Muscle of back (tissue), 13 donors: ENCODE measurements at places on chromosomes 2 and 18. TPM values are rescaled to one million over a fixed set of nuclear protein-coding genes. Genes with fewer than 3 reads are reported as not detected.

GRCh38 chr18:658001-658946, 821 bp downstream of the TYMS start:
- DNase-seq: peak; percentile 93

GRCh38 chr2:40716879-40717278, 265.0 kb upstream of the SLC8A1 start:
- no peak for DNase-seq

DNA sequence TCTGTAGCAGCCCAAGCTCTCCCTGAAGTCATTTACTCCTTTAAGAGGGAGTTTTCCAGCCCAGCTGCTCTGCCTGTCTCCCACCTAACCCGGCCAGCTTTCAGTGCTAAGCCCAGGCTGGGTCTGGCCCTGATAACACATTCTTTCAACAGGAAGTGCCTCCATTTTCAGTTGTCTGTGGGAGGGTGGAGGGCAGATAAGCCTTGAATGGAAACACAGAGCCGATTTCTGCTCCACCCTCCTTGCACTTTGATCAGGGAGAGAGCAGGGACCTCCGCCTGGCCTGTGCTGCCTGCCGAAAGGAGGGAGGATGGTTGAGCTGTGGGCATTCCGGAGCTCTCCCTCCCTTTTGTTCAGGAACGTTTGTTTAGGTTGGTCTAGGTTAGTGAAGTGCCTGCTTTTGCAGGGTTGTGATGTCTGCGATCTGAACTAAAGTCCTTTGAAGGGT, 24.8 kb downstream of the GATA6 start:
- no peak for DNase-seq

DNA sequence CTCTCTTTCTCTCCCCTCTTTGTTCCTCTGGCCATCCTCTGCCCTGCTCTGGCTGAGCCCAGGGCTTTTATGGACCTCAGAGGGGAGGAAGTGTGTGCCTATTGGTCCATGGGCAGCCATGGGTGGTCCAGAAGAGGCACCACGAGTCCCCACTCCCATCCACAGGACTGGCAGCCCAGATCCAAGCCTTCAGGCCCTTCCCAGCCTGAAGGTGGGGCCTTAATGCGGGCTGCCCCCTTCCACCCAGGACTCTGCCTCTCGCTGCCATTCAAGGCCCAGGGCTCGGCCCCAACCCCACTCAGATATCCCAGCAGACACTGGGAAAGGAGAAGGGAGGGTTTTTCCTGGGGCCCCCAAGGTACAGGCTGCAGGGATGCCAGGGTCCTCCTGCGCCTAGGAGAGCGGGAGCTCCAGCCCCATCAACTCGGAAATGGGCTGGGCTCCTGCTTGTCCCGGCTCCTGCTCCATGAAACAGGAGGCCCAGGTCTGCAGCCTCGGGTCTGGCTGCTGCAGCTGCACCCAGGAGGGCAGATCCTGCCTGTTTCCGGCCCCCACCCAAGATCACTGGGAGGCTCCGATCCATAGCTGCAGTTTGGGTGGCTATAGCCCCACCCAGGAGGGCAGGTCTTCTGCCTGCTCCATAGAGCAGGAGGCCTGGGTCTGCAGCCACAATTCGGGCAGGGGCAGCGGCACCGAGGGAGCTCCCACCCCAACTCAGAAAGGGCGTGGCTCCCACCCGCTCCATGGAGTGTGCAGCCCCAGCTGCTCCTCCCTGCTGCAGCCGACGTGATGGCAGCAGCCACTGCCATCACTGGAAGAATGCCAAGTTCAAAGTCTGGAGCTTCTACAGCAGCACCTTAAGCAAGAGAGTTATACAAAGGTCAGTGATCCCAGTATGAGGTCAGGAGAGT, 116.6 kb upstream of the RBBP8 start:
- DNase-seq: no peak

GRCh38 chr2:45232818-45233217, 223.6 kb upstream of the SIX2 start:
- no peak for DNase-seq

- no peak for DNase-seq
Observed at GRCh38 chr18:23243178-23243577, 107.9 kb downstream of the CABLES1 start.

DNA sequence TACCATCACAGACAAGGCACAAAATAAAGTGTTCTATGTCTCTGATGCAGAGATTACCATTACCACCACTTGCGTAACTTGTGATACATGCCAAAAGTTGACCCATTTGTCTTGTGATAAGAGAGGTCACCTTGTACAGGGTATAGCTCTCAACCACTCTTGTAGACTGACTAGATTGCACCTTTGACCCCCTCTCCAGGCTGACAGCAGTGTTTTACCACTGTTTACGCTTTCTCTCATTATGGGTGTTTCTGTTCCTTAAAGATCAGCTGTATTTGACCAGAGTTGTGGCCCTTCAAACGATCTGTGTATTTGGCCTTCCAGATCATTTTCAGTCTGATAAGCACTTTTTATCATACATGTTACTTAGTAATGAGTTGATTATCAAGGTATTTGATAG, 215.7 kb upstream of the HNMT start:
- no peak for DNase-seq

DNA sequence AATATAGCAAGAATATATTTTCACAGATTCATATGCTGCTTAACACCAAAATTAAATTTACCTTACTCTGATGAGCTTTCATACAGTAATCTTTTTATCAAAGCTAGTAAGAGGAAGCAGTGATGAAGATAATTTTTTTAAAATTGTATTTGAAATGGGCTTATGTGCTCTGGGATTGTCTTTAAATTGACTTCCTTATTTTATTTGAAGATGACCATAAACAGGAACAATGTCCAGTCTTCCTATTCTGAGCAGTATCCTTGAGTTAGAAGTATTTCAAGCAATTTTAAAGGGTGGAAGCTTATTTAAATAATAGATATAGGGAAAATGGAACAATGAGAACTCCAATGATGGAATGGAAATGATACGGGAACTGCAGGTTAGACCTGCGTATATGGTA, 211.6 kb downstream of the MCFD2 start:
- no peak for DNase-seq

The EIF2AK2 gene
- 26.4 TPM for polyA plus RNA-seq

The PRKCE gene
- 5.9 TPM for polyA plus RNA-seq

The SEPTIN10 gene
- 57.9 TPM for polyA plus RNA-seq

The KCTD1 gene
- 15.5 TPM for polyA plus RNA-seq

The TAF4B gene
- 2.2 TPM for polyA plus RNA-seq

The FKBP7 gene
- polyA plus RNA-seq: 55.5 TPM

The ABCB11 gene
- not detected for polyA plus RNA-seq
